Non-pigmented ciliary epithelial cell (primary cell): ENCODE measurements at places on chromosomes 5 and 9.

GRCh38 chr5:153881687-153882086, 157.0 kb downstream of the FAM114A2 start:
- no peak for DNase-seq

- no peak for DNase-seq
These were observed 41.3 kb upstream of the LPCAT1 start for GRCh38 chr5:1564824-1565736.

GRCh38 chr5:162487528-162488525, 420.3 kb downstream of the GABRG2 start:
- DNase-seq = no peak

DNA sequence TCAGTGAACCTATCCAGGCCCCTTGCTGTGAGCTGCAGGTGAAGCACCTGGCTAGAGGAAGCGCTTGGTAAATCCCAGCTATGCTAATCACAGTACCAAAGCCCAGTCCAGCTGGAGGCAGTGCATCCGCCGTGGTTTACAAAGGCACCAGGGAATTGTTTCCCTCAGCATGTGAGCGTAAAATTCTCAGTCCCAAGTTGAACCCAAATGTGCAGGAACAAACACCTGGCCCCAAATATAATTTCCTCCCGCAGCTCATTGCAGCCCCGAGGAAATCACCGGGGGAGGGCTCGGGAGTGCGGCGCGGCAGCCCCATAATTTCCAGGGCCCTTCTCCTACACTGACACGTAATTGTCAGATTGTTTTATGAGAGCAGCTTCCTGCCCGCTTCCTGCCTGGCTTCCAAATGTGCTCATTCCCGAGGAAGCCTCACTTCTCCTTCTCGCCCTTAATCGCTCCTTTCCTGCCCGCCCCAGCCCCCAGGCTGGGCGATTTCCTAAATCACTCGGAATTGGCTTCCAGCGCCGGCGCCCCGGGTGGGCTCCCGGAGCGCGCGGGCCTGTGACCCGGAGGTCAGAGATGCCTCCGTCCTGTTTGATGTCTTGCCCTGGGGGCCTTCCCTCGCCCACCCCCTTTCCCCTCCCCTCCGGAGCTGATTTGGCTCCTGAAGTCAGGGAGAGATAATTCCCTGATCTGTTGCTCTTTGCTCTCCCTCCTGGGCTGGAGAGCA, 134.4 kb downstream of the FGF1 start:
- no peak for DNase-seq

- DNase-seq = no peak
These were observed 60.9 kb downstream of the CXXC5 start for GRCh38 chr5:139708877-139709581.

GRCh38 chr5:5592541-5592940, 170.1 kb downstream of the ICE1 start:
- no peak for DNase-seq

- DNase-seq = no peak
These were observed 151.5 kb downstream of the RGS3 start for GRCh38 chr9:113614843-113615648.

DNA sequence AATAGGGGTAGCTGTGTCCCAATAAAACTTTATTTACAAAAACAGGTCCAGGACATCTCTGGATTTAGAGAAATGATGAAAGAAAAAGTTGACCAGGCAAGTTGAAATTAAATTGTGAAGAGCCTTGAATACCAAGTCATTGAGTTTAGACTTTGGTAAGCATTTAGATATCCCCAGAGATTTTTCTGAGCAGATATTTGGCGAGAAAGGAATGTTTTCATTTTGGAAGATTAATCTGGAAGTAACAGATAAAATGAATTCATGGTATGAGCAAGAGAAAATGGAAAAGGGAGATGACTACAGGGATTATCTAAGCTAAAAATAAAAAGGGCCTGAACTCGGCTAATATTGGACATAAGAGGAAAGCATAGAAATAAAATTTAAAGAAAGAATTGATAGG, 157.6 kb downstream of the ACTL7B start:
- no peak for DNase-seq

DNA sequence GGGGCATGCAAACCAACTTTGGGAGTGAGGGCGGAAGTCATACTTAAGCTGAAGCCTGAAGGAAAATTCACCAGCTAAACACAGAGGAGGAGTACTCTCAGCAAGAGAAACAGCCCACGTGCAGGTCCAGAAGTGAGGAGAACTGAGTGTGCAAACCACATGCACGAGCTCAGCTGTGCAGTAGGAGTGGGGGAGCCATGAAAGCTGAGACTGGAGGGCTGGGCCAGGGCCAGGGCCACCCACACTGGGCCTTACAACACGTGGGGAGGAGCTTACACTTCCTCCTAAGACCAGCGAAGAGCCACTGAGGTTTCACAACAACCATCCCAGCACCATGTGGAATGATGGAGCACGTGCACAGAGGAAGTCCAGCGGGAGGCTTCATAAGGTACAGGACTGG, 9.3 kb upstream of the WWC1 start:
- DNase-seq = peak; percentile 22

- DNase-seq = no peak
These were observed 81.1 kb downstream of the MAT2B start for GRCh38 chr5:163586531-163586956.

- DNase-seq = no peak
These were observed 18.8 kb downstream of the DDX46 start for GRCh38 chr5:134777366-134777765.

GRCh38 chr9:121852651-121853616, 201.5 kb downstream of the DAB2IP start:
- no peak for DNase-seq

DNA sequence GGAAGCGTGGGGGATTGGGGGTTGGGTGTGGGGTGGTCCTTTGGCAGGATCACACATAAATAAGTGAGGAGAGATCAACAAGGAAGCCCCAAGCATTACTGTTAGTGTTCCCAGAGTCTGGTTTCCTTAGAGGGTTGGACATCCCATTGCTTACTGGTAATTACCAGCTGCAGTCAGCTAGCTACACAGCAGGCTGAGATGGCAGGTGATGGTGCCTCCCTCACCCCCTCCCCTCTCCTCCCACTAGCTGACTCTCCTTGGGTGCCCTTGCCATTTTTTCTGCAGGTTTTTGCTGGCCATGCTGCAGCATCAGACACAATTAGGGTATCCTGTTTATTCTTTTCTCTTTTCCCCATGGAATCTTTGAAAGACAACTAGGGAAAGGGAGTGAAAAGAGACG, 107.5 kb upstream of the TLR4 start:
- no peak for DNase-seq

GRCh38 chr9:124765439-124765835, 5.7 kb downstream of the NR6A1 start:
- no peak for DNase-seq

GRCh38 chr5:107513337-107514085, 157.2 kb downstream of the EFNA5 start:
- no peak for DNase-seq

DNA sequence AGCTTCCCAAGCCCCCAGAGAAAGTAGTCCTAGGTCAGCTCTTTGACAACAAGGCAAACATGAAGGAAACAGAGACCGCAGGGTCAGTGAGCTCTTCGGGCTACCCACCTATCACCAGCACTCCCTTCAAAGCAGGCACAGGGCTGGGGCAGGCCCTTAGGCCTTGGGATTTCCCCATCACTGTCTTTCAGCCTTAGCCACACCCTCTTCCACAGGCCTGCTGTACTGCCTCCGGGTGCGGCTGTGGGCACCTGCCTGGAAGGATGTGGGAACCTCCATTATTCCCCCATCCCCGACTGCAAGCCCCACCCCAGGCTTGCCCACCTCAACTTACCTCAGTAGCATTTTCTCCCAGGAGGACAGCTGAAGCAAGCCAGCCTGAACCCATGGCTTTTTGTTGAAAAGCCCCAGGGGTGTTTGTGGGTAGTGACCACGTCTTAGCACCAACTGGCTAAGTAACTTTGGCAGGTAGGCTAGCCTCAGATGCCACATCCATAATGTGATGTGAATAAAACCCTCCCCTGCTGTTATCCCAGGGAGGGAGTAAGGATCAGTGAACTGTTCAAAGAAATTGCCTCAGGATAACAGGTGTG, 100.2 kb downstream of the PIK3R1 start:
- DNase-seq = no peak

GRCh38 chr9:110142253-110142652, 65.7 kb downstream of the C9orf152 start:
- DNase-seq = no peak

DNA sequence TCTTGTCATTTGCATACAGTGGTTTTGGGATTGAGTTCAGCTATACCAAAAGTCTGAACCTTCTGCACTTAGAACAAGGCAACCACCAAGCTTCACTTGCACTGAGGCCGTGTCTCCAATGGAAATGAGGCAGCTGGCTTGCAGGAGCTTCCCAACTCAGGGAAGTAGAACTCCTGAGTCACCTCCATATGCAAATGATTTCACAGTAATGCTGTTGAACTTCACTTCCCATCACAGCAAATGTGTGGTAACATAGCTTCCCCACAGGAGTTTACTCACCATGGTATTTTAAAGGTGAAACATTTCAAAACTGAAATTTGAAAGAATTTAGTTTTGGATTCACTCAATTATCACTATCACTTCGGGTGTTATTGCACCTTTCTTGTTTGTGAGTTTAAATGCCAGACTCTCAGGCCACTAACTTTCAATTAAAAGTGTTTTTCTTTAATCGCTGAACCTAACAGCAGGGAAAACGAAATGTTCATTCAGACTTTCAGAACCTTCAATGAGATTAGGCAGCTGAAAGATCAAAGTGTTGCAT, 9.0 kb downstream of the CD274 start:
- DNase-seq = no peak

GRCh38 chr5:9376363-9377117, 169.3 kb downstream of the SEMA5A start:
- DNase-seq = no peak

DNA sequence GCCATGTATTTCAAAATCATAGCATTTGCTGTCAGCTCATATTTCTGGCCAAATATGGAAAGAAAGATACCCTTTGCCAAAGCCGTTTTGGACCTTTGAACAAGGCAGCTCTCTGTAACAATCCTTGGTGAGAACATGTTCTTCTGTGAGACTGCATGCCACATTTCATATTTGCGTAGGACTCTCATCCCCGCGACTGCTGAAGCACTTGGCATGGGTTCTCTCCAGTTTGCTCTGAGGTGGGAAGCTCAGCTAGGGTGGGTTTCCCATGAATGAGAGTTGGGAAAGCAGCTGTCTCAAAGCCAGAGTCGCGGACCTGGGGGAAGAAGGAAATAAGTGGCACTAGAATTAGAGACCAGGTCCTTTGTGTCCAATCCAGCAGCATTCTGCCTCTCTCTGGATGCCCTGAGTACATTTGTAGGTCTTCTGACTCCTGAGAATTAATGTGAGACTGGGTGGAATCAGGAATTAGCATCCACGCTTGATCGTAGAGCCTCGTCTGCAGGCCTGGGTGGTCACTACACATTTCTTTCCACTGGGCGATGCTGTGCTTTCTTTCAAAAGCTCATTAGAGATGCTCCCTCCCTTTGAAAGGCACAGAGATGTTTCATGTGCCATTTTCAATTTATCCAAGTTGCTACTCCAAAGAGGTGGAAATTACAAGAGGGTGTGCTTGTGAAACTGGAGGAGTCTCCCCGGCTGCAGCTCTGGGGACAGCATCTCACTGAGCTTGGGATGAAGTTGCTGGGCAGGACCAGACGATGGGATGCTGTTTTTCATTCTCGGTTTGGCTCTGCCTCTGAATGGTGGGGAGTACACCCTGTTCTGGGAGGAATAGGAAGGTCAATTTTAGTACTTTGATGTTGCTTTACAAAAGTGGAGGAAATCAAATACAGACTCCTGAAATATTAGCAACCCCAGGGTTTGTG, 197.2 kb downstream of the GADD45G start:
- DNase-seq = no peak

GRCh38 chr5:157719245-157719644, 12.0 kb upstream of the THG1L start:
- no peak for DNase-seq

GRCh38 chr9:38423973-38424843, at the start of gene IGFBPL1:
TSS of gene IGFBPL1 (minus strand) at chr9:38424454. CDS start at chr9:38424424, 30 bp downstream.
- no peak for DNase-seq

- DNase-seq = no peak
These were observed 42.7 kb upstream of the NFIB start for GRCh38 chr9:14356351-14357265.

DNA sequence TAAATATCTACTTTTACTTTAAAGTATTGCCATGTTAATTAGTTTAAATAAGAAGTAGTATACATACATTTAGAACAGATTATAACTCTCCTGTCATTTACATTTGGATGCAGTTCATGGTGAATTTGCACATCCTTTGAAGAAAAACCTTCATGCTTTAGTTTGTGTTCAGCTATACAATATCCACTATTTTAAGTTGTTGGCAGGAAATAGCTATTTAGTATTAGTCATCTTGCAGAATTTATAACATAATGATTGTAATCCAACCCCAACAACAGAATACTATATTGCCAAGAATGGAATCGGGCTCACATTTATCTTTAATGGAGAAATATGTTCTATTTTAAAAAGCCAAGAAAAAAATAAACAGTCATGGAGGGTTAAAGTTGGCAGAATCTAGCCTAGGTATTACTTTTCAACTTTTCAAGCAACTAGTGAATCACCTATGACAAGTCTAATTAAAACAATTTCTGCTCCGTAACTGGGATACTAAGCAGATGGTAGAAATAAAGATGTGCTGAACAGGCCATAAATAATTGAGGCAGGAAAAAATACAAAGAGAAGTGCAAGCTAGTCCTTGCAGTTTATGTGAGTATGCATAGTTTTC, 1170.6 kb upstream of the NUDT12 start:
- DNase-seq = no peak

DNA sequence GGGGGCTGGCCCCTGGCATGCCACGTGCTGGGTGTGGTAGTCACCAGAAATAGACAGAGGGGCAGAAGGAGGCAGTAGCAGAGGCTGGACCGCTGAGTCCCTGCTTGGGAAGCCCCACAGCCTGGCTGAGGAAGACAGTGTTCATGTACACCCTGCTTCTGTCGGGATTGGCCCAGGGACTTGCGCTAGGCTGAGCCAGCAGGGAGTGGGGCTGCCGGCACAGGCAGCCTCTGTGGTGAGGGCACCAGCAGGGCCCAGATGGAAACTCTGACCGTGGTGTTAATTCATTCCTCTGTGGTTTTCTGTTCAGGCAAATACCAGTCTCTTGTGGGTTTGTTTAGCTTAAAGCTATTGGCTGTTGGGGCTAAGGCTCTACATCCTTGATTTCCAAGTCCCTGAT, 108.6 kb upstream of the RAD23B start:
- no peak for DNase-seq

DNA sequence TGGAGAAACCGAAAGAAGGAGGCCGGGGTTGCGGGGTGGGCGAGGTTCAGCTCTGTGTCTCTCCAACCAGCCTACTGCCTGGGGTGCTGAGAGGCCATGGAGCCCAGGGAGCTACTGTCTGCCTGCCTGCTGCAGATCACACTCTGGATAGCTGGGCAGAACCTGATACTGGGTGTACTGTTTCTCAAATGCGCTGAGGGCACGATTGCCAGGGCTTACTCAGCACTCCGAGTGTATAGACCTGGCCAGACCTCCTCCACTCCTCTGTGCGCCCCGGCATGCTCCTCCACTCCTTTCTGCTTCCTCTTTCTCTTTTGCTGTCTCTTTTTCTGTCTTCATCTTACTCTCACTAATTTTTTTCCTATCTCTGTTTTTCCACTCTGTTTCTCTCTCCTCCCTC, 215.1 kb downstream of the PAPPA start:
- no peak for DNase-seq
